Activated naive CD8-positive, alpha-beta T cell treated with anti-CD3 and anti-CD28 coated beads, Interleukin-2, amount 10 ng/mL, durations not matched to agents 7 days and 5 days (primary cell): ENCODE measurements at places on chromosomes 2 and 18.

- H3K36me3 ChIP-seq = no peaks in the 10 kb centered on the region
- no peak for DNase-seq
- no peaks in the 10 kb centered on the region for H3K27me3 ChIP-seq
- H3K4me3 ChIP-seq = no peak overlapping the region
- H3K27ac ChIP-seq = no peak overlapping the region
- H3K4me1 ChIP-seq = peaks cover 2% of the 10 kb centered on the region
Observed at GRCh38 chr2:174796319-174796771, 32.1 kb upstream of the CHRNA1 start.

- no peak overlapping the region for H3K4me3 ChIP-seq
- peaks cover 24% of the 10 kb centered on the region for H3K27me3 ChIP-seq
- H3K27ac ChIP-seq = no peak overlapping the region
Observed at GRCh38 chr2:120520929-120521912, 175.3 kb downstream of the INHBB start.

GRCh38 chr2:7530001-7530400, 612.8 kb downstream of the RNF144A start:
- no peaks in the 10 kb centered on the region for H3K27me3 ChIP-seq
- no peak overlapping the region for H3K4me3 ChIP-seq
- H3K36me3 ChIP-seq = peaks cover 66% of the 10 kb centered on the region
- H3K4me1 ChIP-seq = peaks cover 18% of the 10 kb centered on the region

- H3K36me3 ChIP-seq = no peaks in the 10 kb centered on the region
- peaks cover 2% of the 10 kb centered on the region for H3K27me3 ChIP-seq
- DNase-seq = no peak
- no peak overlapping the region for H3K4me3 ChIP-seq
- H3K4me1 ChIP-seq = peaks cover 2% of the 10 kb centered on the region
Observed at GRCh38 chr2:63792530-63792929, 49.2 kb upstream of the UGP2 start.

GRCh38 chr2:3823748-3824147, 120.4 kb downstream of the DCDC2C start:
- no peak overlapping the region for H3K27ac ChIP-seq
- no peak overlapping the region for H3K4me3 ChIP-seq
- peaks cover 3% of the 10 kb centered on the region for H3K27me3 ChIP-seq
- H3K36me3 ChIP-seq = no peaks in the 10 kb centered on the region
- DNase-seq = no peak

- peak overlapping the region; percentile 87 for H3K27ac ChIP-seq
- peaks cover 6% of the 10 kb centered on the region for H3K36me3 ChIP-seq
- H3K4me1 ChIP-seq = peaks cover 62% of the 10 kb centered on the region
- no peak for DNase-seq
Observed at GRCh38 chr2:172464400-172465129, 37.2 kb downstream of the ITGA6 start.
